ENCODE measurements at places on chromosomes 7 and 10.

GRCh38 chr10:96261930-96262329 lies 9.4 kb downstream of the BLNK start:
- DNase-seq, result no peak

DNA sequence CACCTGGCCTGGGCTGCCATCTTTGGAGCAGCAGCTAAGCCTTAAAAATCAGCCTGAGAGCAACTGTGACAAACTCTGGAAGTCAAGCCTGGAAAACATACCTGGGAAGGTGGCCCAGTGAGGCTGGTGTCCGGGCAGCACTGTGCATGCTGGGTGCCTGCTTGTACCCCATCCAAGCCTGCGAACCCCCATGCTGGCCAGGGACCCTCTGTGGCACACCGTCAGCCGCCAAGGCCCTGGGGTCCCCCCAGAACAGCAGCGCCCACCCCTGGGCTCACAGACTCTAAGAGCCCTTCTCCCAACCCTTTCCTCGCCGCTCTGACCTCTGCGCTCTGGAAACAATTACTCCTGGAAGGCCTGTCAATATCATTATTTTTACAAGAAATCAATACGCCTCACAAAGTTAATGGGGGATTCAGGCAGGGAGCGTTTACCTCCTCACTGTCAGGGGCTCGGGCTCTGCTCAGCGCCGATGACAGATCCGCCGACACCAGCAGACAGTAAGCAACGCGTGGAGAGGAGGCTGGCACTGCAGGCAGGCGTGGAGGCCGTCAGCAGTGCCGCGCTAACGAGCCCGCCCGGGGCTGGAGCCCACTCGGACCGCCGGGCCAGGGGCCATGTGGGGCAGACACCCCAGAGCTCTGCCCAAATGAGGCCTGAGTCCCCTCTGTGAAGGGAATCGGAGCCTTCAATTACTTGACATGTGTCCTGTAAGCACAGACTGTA lies 54.4 kb downstream of the EBF3 start:
- DNase-seq, result no peak

DNA sequence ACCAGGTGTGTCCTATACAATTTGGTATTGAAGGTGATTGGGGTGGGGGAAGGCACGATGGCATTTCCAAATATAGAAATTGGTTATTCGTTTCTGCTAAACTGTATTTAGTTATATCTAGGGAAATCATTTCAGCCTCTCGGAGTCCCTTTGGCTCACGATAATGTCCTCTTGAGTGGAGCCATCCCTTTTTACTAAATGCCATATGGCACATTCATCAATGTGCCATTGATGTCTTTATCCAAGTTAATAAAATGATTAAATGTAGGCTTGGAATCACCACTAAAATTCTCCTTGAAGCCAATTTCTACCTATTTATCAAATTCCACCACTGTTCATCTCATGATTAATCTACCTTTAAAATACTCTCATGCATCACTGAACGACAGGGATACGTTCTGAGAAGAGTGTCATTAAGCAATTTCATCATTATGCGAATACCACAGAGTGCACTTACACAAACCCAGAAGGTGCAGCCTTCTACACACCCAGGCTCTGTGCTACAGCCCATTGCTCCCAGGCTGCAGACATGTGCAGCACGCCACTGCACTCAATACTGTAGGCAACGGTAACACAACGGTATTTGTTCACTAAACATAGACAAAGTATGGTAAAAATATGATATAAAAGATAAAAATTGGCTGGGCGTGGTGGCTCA lies 219.2 kb upstream of the C7orf33 start:
- no peak for DNase-seq

DNA sequence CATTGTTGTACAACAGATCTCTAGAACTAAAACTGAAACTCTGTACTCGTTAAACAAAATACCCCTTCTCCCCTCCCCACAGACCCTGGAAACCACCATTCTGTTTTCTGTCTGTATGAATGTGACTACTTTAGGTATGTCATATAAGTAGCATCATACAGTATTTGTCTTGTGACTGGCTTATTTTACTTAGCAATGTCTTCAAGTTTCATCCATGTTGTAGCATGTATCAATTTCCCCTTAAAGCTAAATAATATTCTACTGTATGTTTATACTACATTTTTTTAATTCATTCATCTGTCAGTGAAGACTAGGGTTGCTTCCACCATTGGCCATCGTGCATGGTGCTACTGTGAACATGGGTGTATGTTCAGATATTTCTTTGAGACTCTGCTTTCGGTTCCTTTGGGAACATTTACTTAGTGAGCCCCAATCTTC lies 71.2 kb upstream of the RPA3 start:
- DNase-seq, result no peak

- no peak for DNase-seq
These were observed 107.7 kb upstream of the BTBD16 start for GRCh38 chr10:122163174-122164022.

Measured in central memory CD4-positive, alpha-beta T cell (primary cell).